ENCODE measurements at places on chromosomes 13 and 19.

DNA sequence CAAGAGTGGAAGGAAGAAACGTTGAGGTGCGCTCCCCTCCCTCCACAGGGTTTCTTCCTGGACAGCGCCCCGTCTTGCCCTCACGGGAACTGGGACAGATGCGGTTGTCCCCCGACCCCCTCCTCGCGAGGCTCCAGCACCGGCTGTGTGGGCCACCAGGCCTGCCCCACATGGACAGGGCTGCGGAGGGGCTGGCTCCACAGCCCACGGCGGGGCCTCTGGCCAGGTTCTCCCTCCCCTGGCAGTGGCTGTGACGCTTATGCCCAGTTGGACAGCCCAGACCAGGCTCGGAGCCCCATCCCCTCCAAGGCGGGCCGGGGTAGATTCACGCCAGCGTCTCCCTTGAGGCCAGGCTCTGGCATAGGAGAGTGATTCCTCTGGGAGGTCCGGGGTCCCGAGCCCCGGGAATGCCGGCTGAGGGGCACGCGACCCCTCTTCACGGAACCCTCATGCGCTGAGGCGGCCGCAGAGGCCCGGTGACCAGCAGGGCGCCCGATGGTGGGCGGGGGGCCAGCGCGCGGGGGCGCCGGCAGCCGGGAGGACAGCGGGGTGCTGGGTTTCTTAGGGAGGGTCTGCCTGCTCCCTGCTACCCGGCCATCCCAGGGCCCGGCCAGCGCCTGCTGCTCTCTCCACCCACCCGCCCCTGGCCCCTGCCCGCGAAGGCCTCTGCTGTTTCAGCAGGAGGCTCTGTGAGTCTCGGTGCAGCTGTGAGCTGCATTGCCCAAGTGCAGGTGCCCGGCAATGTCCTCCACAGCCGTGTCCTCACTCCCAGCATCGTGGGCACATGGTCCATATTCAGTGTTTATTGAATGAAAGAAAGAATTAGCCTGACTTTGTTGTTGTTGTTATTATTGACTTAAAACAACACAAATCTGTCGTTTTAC lies 20.3 kb upstream of the GAS6 start:
- DNase-seq: no peak

DNA sequence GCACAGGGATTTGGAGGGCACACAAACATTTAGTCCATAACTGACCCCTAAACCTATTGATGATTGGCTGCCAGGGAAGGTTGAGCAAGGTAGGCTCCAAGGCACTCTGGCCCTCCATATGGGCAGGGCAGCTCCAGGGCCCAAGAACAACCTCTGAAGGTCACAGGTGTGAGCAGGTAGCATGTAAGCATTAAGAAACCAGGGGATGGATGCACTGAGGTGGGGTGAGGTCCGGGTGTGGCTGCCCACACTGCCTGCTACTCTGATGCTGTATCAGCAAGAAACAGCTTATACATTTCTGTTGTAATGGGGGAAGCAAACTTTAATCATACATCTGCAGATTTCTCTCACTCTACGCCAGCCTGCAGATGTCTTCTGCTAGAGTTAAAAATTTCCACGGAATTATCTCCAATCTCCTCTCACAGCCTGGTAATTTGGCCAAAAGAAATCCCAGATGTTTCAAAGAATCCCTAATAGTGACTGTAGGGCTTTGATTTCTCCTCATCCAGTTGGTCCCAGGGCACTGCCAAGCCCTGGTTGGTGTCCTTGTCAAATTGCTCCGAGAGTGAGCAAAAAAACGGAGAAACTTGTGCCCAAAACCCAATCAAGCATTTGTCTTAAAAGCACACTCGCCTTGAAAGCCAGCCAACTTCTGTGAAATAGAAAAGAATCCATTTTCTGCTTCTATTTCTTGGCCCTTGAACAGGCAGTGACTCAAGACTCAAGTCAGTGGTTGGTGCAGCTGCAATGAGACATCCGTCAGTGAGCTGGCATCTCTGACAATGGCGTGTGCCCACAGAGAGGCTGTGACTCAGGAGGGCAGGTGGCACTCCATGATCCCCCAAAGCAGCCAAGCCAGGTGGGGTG lies 72.5 kb upstream of the MRI1 start:
- no peak for DNase-seq

- no peak for DNase-seq
Measured at GRCh38 chr19:31572102-31572975, 223.1 kb upstream of the TSHZ3 start.

DNA sequence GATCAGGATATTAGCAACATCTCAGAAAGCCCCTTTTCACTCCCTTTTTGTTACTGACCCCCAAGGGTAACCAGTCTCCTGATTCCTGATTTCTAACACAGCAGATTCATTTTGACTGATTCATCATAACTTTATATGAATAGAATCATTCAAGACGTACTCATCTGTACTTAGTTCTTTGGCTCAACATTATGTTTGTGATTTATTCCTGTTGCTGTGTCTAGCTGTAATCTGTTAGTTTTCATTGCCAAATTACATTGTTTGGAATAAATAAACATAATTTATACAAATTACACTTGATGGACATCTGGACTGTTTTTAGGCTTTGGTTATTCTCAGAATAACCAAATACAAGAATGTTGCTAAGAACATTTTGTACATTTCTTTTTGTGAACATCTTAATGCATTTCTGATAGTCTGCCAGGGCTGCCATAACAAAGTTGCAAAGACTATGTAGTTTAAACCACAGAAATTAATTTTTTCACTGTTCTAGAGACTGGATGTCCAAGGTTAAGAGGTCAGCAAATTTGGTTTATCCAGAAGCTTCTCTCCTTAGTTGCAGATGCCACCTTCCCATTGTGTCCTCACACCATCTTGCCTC lies 62.8 kb upstream of the EDNRB start:
- DNase-seq: no peak

DNA sequence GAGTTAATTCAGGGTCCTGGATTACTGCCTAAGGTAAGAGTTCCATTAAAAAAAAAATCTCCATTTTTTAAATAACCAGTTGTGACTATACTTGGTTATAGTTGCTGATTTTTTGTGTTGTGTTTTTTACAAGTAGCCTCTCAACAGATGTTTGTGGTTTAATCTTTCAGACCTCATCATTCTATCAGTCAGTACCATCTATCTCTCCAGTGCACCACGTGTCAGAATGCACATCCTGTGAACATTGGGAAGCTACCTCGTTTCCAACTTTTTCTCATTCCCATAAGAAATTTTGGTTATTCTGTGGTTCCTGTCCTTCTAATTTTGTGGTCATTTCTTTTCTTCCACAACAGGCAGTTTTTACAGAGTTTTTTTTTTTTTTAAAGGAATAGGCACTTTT lies 39.2 kb downstream of the WDFY2 start:
- DNase-seq: no peak

DNA sequence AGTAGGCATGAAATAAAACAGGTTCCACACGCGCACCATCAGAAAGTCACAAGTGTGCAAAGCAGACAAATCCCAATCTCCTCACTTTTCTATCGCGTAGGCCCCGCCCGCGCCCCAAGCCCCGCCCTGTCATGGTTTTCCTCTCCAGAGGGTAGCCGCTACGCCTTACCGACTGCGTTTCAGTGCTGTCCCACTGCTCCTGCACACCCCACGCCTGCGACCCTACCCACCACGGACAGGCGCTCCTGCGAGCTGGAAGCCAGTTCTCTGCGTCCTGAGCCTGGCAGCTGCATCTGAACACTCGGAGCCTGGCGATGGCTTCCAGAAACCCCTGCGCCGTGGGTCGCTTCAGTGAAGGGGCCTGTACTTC lies 379 bp upstream of the ZNF470 start:
- DNase-seq: no peak

GRCh38 chr19:4506449-4507149 lies 11.7 kb downstream of the PLIN4 start:
- DNase-seq: no peak

DNA sequence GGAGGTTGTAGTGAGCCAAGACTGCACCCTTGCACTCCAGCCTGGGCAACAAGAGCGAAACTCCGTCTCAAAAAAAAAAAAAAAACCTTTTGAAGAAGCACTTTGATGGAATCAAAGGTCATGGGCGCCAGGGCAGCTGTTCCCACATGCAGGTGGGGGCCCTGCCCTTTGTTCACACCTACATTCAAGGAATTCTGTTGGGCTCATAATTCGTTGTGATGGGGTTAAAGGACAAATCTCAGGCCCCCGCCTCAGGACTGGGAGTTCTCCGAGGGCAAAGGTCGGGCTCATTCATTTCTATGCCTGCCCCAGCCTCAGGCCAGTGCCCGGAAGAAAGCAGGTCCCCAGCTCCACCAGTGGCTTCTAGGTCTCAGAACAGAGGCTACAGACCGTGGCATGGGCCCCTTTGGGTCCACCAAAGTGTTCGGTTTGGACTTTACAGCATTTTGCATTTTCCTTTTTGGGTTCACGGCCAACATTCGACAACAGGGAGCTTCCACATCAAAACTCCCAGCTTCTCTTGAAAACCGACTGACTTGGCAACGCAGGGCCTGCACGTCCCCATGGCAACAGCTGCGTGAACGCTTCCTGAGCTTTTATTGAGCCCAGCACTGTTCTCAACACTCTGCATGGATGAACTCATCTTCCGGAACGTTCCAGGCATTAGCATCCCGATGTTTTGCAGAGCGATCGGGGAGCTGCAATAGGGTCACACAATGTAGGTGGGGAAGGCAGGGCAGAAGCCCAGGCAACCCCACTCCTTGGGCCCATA lies 10.1 kb upstream of the GTF2F1 start:
- no peak for DNase-seq
